ENCODE measurements at places on chromosomes 13 and 19. TPM values are rescaled to one million over a fixed set of nuclear protein-coding genes. Genes with fewer than 3 reads are reported as not detected.

DNA sequence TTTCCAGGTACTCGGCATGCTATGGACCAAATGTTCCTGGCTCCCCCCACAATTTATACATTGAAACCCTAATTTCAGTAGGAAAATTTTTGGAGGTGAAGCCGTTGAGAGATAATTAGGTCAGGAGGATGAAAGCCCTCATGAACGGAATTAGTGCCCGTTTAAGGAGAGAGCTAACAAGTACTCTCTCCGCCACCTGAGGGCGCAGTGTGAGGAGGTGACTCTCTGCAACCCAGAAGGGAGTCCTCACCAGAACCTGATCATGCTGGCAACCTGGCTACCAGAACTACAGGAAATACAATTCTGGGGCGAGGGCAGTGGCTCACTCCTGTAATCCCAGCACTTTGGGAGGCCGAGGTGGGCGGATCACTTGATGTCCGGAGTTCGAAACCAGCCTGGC is 397.8 kb downstream of the SLITRK5 start:
- DNase-seq = no peak

DNA sequence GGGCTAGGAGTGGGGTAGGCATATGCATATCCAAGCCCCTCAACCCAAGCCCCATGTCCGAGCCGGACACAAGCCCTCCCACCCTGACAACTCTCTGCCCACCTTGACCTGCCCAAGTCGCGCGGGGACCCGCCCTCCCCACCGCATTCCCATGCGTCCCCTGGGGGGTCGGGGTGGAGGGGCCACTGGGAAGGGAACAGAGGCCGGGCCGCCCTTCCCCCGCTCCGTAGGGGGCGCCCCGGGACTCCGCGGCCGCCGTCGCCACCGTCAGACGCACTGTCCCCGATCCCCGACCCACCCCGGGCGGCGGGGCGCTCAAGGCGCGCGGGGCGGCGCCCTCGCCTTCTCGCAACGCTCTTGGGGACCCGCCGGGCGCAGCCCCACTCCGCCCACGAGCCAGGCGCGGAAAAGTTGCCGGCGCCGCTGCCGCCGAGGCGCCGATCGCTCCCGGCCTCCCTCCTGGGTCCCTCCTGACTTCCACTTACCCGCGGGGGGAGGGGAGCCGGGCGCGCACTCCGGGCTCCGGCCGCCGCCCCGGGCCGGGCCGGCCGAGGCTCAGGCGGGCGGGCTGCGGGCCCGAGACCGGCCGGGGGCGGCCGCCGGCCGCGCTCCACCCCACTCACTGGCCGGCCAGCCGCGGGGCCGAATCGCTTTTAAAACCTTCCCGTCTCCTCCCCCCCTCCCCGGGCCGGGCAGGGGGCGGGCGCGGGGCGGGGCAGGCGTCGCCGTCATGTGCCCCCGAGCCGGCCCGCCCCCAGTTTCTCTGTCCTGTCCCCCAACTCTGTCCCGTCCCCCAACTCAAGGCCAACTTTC is 34.4 kb upstream of the NANOS3 start:
- DNase-seq = peak; percentile 88

GRCh38 chr19:5767949-5768348 is 16.6 kb downstream of the PRR22 start:
- DNase-seq = no peak

- DNase-seq = no peak
Measured at GRCh38 chr19:10551698-10552301, 8.1 kb downstream of the ATG4D start.

GRCh38 chr19:14614099-14614412 is 31.2 kb downstream of the CLEC17A start:
- no peak for DNase-seq

DNA sequence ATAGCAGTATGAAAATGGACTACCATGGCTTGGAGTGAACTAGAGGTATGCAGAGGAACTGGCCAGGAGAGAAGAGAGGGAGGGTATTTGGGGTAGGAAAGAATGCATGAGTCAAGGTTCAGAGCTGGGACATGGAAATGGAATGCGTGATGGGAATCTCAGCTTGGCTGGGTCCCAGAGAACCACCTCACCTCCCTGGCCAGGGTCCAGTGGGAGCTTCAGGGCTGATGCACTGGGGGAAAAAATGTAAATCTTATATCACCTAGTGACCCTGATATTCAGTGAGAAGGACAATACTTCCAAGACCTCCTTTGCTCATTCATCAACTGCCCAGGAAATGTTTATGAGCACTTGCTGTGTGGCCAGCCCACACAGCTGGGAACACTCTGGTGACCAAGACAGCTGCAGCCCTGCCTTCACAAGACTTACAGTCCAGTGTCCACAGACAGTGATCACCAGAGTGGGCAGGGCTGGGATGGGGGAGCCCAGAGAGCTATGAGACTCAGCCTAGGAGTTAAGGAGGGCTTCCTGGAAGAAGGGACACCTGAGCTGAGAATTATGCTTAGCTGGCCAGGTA is 12.8 kb downstream of the IGSF23 start:
- no peak for DNase-seq

- DNase-seq = no peak
Measured at GRCh38 chr13:44792096-44792495, 197.2 kb downstream of the NUFIP1 start.

- no peak for DNase-seq
Measured at GRCh38 chr13:41696163-41697003, 239.0 kb downstream of the RGCC start.

DNA sequence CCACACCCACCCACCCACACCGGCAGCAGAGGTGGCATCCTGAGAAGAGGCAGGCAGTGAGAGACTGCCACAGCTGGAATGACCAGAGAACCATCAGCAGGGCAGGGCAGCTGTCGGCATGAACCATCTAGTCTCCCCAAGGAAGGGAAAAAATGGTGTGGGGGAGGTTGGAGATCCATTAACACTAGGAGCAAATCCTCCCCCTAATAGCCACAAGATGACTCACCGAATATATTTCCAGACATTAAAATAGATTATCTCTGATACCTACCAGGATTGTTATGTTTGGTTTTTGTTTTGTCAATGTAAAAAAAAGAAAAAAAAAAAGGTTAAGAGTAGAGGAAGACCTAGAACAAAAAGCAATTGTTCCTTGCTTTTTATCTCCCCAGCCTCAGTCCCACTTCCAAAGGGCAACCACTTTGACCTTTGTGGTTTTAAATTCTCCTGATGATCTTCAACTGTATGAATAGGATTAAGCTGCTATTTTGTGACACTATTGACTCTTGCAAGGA is 34.2 kb downstream of the THSD1 start:
- no peak for DNase-seq

DNA sequence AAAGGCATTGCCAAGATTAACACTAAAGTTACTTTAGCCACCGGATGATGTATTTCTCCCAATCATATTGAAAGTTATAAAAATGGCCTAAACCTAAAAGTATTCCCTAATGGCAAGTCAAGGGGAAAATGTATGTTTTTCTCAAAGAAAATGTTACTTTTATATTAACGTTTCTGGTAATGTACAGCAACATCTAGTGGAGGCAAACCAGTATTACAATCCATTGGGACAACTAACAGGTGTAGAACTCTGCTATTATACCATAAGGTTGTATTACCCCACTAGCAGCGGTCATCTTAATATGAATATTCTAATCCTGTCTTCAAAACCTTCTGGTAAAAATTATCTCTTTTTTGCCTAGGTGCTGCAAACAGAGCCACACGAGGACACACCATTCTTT is 69.2 kb downstream of the ZNF100 start:
- DNase-seq = no peak

- DNase-seq = no peak
Measured at GRCh38 chr19:41442473-41443355, at the start of gene ERICH4. TSS of gene ERICH4 (plus strand) at chr19:41443156. CDS start at chr19:41443170, 14 bp downstream.

- DNase-seq = no peak
Measured at GRCh38 chr19:49200238-49200862, 42.8 kb downstream of the TRPM4 start.

The SELENOV gene
- total RNA-seq = not detected

The PLVAP gene
- 24.8 TPM for total RNA-seq

The IFNL1 gene
- total RNA-seq = not detected

The RDH13 gene
- 84.2 TPM for total RNA-seq

All from Peyer's patch (tissue), 4 donors.